T-helper 22 cell (primary cell): ENCODE measurements at places on chromosomes 5 and 9.

GRCh38 chr9:68705531-68706362 lies 707 bp downstream of the PIP5K1B start:
- DNase-seq: no peak

DNA sequence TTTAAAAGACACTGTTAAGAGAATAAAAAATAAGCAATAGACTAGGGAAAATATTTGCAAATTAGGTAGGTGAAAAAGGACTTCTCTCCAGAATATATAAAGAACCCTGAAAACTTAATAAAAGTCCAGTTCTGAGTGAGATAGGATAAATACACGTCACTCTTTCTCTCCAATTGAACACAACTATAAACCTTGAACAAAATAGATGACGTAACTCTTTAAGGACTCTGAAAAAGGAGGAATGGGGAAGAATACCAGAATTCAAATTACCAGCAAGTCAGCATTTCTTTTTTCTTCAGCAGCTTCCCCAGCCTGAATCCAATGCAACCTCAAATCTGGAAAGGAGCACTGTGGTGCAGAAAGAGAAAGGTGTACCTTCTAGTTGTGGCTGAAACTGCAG lies 6.8 kb upstream of the WDR41 start:
- DNase-seq: no peak

DNA sequence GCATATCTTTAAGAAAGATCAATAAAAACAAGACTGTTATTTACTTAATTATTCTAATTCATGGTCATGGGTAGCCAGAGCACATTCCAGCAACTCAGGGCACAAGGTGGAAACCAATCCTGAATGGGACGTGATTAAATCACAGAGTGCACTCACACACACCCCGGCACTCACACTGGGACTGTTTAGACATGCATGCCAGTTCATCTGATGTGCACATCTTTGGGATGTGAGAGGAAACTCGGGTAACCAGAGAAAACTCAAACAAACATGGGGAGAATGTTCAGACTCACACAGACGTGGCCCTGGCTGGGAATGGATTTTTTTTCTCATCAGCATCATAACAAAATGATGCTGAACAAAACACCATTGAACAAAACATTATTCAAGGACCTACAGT lies 29.4 kb downstream of the SMAD5 start:
- no peak for DNase-seq

GRCh38 chr5:79772651-79773050 lies 83.0 kb downstream of the CMYA5 start:
- no peak for DNase-seq

DNA sequence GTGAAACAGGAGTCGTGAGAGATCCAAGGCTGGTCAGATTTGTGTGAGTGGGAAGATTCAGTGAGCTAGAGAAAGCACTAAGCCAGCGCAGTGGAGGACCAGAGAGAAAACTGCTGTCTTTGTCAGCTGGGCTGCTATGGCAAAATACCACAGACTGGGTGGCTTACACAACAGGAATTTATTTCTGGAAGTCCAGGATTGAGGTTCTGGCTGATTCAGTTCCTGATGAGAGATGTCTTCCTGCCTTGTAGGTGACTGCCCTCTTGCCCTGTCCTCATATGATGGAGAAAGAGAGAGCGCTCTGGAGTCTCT lies 24.2 kb upstream of the ANKRD33B start:
- no peak for DNase-seq

- DNase-seq: no peak
These were observed 319.6 kb downstream of the DRD1 start for GRCh38 chr5:175124251-175124813.

DNA sequence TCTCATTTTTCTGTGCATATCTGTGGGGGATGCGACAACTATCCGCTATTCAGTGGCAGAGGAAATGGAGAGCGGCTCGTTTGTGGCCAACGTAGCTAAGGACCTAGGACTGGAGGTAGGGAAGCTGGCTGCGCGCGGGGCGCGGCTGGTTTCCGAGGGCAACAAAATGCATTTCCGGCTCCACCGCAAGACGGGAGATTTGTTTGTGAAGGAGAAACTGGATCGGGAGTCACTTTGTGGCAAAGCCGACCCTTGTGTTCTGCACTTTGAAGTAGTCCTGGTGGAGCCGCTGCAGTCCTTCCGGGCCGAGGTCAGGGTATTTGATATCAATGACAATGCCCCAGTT lies 320 bp downstream of the PCDHB1 start:
- no peak for DNase-seq

DNA sequence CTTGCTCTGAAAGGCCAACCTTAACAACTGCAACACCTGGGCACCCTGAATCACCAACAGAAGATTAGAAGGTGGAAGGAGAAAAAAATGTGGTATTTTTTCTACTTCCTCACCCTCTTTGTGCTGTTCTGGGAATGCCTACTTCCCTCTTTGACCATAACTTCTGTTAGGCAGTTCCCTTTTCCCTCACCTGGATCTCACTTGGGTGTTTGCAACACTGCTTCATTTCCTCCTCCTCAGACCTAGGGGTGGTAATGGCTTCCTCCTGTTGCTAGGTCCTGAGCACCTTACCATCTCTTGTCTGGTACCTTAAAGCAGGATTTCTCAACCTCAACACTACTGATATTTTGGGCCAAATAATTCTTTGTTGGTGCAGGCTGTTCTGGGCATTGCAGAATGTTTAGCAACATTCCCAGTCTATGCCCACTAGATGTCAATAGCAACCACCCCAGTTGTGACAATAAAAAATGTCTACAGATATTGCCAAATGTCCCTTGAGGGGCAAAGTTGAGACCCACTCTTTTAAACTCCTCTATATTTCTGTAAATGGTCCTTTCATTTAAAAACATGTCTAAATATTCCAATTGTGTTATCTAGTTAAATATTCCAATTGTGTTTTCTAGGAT lies 300.0 kb upstream of the VLDLR start:
- no peak for DNase-seq

DNA sequence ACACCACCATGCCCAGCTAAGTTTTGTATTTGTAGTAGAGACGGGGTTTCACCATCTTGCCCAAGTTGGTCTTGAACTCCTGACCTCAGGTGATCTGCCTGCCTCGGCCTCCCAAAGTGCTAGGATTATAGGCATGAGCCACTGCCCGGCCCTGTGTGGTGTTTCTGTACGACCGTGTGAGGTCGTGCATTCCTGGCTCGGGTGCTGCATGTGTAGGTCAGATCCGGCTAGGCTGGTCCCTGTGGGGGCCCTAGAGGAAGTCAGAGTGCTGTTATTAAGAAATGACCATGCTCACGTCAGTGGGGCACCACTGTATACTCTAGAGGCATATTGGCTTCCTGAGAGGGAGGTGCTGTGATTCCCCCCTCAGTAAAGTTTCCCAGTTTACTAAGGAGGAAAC lies 13.7 kb downstream of the WNK2 start:
- no peak for DNase-seq

GRCh38 chr5:10543585-10544040 lies 20.3 kb upstream of the ANKRD33B start:
- no peak for DNase-seq

DNA sequence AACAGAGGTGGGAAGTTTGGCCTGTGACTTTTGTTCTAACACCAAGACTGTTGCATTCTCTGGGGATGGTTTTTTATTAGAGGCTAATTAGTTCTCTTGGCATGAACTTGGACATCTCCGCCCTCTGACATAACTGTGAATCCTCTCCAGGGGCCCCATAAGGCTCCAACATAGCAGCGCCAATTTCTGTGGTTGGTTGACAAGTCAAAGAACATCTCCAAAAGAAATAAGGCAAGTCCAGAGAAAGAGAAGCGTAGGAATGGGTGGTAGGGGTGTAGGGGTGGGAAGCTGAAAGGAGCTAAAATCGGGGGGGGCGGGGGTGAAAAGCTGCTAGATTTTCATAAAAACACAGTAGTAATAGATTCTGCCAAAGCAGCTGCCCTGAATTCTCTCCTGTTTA lies 81.0 kb upstream of the DAB2 start:
- DNase-seq: no peak

GRCh38 chr5:41748631-41749030 lies 121.6 kb downstream of the OXCT1 start:
- no peak for DNase-seq

DNA sequence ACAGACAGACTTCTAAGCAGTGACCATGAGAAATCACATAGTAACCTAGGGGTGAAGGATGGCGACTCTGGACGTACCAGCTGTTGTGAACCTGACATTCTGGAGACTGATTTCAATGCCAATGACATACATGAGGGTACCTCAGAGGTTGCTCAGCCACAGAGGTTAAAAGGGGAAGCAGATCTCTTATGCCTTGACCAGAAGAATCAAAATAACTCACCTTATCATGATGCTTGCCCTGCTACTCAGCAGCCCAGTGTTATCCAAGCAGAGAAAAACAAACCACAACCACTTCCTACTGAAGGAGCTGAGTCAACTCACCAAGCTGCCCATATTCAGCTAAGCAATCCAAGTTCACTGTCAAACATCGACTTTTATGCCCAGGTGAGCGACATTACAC lies 38.0 kb upstream of the CCDC152 start:
- DNase-seq: no peak

DNA sequence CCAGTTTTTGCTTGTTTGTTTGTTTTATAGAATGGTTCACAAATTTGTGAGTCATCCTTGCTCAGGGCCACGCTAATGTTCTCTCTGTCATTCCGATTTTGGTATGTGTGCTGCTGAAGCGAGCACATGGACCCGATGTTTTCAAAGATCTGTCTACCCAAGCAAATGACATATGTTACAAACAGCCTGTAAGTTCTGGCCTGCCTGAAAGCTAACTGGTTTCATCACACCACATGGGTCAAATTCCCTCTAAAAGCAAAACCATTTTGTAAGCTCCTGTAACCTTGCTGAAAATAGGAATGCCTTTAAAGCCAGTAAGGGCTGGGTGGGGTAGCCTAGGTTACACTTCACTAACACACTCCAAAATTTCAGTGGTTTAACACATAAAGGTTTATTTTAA lies 25.4 kb downstream of the DMRT3 start:
- no peak for DNase-seq

DNA sequence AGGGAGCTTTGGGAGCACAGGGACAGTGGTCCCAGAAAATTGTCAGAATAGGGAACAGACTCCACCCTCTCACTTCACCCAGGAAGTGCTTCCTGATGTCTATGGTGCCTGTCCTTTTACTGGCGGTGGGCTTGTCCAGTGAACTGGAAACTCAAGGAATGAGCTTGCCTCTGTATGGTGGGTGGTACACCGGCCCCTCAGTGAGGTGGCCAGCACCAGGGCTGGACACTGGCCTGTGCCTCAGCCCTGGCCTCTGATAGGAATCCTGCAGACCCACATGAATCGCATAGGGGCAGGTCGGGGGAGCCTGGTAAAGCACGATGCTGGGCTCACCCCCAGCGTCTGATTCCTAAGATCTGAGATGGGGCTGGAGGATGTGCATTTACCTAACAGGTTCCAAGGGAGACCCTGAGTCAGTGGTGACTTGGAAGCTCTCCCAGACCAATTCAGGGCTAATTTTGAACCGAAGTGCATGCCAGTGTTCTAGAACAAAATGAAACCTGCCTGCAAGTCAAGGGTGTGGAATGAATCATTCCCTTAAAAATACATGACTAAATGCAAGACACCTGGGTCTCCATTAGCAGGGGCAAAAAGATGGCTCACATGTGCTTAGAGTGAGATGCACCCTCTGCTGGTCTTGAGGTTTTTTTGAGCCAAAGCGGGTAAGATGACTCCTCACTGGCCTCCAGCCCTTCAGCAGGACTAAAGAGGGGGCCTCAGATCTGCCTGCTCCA lies 178.3 kb downstream of the HSPA4 start:
- DNase-seq: no peak

DNA sequence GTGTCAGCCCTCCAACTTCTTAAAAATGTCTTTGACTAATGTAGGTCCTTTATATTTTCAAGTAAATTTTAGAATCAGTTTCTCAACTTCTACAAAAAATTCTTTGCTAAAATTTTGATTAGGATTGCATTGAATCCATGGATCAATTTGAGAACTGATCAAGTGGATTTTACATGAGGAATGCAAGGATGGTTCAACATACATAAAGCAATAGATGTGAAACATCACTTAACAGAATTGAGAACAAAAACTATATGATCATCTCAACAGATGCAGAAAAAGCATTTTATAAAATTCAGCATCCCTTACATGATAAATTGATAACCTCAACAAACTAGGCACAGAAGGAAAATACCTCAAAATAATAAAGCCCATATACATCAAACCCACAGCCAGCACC lies 190.8 kb downstream of the AUH start:
- no peak for DNase-seq

- no peak for DNase-seq
These were observed 499.1 kb upstream of the MPDZ start for GRCh38 chr9:13778631-13779030.

- no peak for DNase-seq
These were observed 28.4 kb downstream of the NNT start for GRCh38 chr5:43631182-43631910.

DNA sequence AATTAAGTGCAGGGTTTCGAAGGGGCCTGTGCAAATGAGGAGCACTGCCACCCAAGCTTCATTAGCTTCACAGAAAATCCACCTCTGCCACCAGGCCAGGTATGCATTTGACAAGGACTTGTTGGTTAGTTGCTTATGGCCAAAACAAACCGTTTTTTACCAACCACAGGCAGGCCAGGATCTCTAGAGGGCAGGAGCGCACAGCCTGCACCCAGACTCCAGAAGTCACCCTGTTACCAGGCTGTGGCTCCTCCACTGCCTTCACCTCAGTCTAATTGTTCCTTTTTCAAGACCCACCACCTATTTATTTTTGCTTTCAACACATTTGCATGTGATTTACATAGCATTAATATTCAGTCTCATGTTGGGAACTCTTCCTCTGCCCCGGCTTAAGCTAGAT lies 78.3 kb upstream of the HSPA9 start:
- DNase-seq: no peak

DNA sequence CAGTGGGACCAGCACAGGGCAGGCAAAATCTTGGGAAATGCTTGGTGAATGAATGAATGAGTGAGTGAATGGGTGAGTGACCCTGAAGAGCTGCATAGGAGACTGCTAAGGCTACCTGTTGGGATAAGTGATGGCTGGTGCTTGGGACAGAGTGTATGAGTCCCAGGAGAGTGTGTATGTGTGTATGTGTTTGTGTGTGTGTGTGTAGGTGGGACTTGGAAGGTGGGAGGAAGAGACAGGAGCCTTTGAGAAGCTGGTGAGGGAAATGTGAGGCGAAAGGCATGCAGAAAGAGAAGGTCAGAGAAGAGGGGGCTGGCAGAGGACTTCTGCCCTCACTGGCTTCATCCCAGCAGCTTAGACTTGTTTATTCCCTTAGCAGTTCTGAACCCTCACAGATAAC lies 33.3 kb upstream of the FOXE1 start:
- no peak for DNase-seq

DNA sequence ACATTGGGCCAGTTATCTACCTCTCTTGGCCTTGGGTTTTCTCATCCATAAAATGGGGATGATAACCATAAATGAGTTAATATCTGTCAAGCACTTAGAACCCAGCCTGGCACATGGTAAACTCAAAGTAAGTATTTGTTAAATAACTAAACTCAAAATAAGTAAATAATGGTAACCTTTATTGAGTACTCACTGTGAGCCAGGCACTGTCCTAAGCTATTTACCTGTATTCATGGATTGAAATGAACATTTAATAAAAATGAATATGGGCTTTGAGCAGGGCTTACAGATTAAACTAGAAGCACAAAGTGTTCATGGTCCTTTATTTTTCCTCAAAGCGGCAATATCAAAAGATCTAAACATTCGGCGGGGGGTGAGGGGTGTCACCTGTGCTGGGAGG lies 16.7 kb downstream of the CORO2A start:
- DNase-seq: no peak
